Pulmonary artery endothelial cell (primary cell): ENCODE measurements at places on chromosomes 12 and 14. TPM values are rescaled to one million over a fixed set of nuclear protein-coding genes. Genes with fewer than 3 reads are reported as not detected.

Gene CCDC197
- not detected in 2 replicates for total RNA-seq

Gene PLBD2
- total RNA-seq: 18.0 and 26.7 TPM in 2 replicates

Gene MIP
- 0.07 and 0.20 TPM in 2 replicates for total RNA-seq

Gene CCDC196
- total RNA-seq: not detected in 2 replicates

- no peak for DNase-seq
Observed at GRCh38 chr12:111099186-111099585, 178.8 kb upstream of the MYL2 start.

GRCh38 chr12:3809357-3810015 lies 56.6 kb upstream of the CRACR2A start:
- DNase-seq: no peak

- no peak for DNase-seq
Observed at GRCh38 chr12:101908395-101908794, 31.0 kb downstream of the DRAM1 start.

DNA sequence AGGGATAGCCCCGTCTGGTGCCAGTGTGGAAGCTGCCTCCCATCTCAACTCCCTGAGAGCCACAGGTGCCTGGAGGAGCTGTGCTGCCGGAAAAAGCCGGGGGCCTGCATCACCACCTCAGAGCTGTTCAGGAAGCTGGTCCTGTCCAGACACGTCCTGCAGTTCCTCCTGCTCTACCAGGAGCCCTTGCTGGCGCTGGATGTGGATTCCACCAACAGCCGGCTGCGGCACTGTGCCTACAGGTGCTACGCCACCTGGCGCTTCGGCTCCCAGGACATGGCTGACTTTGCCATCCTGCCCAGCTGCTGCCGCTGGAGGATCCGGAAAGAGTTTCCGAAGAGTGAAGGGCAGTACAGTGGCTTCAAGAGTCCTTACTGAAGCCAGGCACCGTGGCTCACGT lies 25.5 kb upstream of the P2RX4 start:
- DNase-seq: no peak

DNA sequence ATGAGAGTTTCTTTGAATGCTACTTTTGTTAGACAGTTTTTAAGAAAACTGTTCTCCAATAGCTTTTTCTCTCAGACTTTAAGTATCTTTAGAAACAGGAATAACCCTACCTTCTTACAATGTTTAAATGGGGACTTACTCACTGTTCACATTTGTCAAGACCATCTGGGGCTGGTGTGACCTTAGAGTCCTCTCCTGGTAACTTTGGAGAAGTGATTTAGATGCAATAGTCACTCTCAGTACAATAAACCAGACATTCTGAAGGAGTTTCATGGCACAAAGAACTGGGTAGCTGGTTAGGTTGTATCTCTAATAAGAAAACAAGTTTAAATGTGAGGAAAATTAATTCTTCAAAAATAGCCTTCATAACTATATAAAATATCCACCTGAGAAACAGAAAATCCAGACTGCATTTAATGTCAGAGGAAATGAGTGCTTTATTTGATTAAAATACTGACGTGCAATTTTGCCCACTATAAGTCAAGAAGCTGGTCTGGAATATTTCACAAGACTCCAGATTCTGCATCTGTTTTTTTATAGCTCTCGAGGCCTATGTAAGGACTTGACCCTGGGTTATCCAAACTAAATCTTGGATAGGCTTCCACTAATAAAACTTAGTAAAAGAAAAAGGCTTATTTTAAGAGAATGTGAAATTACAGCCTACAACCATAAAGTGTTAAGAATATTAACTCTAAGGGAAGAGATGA lies 108.7 kb downstream of the PTGER2 start:
- no peak for DNase-seq

GRCh38 chr12:44869503-44869902 lies 6.6 kb downstream of the NELL2 start:
- no peak for DNase-seq

GRCh38 chr12:75976913-75977312 lies 54.7 kb downstream of the PHLDA1 start:
- DNase-seq: no peak

DNA sequence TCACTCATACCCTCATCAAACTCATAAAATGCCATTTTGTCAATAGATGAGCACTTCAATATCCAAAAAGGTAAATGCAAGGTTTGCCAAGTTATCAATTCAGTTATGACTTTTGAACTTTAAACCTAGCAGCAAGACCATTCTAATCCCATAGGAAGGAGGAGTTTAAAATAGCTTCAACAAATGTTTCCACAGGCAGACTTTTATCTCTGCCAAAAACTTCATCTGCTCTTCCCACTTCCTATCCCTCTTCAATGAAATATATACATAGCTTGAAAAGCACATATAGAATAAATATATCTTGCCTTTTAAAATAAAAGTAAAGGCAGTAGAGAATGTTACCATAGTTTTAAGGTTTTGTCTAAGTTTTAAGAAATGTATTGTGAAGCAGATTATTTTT lies 1749.1 kb upstream of the SEL1L start:
- no peak for DNase-seq

- no peak for DNase-seq
Observed at GRCh38 chr14:50257732-50258131, 26.4 kb upstream of the SOS2 start.

- DNase-seq: no peak
Observed at GRCh38 chr12:123142921-123143735, 7.8 kb downstream of the PITPNM2 start.

GRCh38 chr12:42483521-42483790 lies 106.1 kb downstream of the PRICKLE1 start:
- no peak for DNase-seq

GRCh38 chr12:119744900-119745606 lies 77.1 kb downstream of the PRKAB1 start:
- no peak for DNase-seq

DNA sequence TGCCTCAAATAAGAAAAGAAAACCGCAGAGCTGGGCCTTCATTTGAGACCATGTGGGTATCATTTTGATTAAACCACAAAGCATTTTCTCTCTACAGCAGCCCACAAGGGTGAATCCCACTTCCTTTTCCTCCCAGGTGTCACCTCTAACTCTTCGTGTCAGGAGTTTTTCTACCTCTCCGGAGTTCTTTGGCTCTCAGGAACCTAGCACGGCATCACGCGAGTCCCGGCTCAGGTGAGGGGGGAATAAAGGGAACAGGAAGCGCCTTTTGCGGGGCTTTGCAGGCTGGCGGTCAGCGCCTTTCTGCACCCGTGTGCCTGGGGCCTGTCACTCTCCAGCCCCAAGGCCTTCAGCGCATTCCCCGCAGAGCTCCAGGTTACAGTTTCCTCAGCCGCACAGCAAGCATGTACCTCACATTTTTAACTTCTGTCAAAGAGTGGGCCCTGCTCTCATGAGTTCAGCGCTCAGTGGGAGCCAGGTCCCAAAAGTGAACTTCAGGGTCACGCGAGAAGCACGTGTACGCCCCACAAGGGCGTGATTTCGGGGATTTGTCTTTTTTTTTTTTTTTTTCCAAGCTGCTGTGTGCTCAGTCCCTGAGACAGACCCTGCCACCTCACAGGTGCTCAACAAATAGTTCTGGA lies 740 bp upstream of the PRPF40B start:
- no peak for DNase-seq

DNA sequence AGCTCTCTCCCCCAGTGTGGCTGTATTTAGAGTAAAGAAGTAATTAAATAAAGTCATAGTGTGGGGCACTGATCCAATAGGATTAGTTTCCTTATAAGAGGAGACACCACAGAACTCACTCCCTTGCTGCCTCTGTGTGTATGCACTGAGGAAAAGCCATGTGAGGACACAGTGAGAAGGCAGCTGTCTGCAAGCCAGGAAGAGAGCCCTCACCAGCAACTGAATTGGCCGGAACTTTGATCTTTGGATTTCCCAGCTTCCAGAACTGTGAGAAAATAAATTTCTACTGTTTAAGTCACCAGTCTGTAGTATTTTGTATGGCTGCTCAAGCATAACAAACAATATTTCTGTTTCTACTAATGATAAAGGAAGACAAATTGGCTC lies 368.7 kb upstream of the PRICKLE1 start:
- no peak for DNase-seq

DNA sequence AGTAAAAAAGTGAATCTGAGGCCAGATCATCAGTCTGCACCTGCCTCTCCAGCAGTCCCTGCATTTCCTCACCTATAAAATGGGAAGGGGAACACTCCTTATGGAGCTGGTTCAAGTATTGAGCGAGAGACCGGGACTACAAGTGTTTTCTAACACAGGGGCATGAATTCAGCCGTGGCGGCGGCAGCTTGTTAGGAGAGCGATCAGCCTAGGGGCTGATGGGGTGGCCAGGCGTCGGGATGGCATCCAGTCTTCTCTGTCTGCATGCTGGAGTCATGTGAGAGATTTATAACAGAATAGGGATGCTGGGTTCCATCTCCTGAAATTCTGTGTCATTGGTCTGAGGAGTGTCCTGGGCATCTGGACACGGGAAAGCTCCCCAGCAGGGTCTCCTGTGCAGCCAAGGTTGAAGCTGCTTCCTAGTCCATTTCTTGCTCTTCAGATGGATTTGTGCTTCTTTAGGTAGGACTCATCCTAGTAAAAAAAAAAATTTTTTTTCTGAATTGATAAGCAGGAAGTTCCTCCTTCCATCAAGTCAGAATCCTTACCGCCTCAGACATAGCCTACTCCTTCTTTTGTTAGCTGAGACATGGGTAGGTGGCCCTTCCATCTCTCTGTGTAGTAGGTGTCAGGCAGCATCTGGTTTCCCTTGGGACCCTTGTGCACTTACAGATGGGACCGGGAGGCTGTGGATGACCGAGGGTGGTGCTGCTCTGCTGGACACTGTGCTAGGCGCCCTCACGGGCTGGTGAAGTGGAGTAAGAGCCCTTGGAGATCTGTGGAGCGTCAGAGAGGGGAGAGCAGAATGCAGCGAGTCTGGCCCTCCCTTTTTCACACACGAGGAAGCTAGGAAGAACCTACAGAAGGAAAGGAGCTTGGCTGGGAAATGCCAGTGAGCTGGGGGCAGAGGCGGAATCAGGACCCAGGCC lies 146.7 kb downstream of the TSPAN9 start:
- no peak for DNase-seq

DNA sequence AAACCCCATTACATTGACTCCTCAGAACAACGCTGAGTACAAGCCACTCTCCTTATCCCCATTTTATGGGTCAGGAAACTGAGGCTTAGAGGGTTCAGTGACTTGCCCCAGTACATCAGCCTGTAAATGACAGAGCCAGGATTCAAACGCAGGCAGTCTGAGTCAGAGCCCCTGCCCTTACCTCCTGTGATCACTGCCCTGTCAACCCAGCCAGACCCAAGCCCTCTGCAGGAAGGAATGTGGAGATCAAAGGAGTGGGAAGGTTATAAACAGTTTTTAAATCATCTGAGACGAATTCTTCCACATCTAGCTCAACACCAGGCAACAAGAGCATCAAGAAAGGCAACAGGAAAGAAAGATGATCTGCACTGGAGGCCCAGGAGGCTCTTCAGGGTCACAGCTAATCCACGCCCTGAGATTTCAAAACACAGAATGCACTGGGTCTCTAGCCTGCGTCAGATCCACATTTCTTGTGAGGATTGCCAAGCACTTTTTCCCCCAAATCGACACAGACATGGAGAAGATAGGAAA lies 38.5 kb downstream of the SPTB start:
- DNase-seq: no peak

DNA sequence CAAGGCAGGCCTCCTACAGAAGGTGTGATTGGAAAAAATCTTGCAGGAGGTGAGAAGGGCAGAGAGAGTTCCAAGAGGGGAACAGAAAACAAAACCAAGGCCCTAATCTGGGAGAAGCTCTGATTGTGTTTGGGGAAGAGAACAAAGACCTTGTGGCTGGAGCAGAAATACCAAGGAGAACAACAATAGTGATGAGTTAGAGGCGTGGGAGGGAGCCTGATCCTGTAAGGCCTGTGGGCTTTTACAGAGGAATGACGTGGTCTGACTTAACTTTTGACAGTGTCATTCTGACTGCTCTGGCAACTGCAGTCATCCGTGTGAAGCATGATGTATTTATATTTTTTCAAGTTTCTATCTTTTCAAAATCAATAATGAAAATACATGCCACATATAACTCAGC lies 200.6 kb downstream of the ANO4 start:
- no peak for DNase-seq

DNA sequence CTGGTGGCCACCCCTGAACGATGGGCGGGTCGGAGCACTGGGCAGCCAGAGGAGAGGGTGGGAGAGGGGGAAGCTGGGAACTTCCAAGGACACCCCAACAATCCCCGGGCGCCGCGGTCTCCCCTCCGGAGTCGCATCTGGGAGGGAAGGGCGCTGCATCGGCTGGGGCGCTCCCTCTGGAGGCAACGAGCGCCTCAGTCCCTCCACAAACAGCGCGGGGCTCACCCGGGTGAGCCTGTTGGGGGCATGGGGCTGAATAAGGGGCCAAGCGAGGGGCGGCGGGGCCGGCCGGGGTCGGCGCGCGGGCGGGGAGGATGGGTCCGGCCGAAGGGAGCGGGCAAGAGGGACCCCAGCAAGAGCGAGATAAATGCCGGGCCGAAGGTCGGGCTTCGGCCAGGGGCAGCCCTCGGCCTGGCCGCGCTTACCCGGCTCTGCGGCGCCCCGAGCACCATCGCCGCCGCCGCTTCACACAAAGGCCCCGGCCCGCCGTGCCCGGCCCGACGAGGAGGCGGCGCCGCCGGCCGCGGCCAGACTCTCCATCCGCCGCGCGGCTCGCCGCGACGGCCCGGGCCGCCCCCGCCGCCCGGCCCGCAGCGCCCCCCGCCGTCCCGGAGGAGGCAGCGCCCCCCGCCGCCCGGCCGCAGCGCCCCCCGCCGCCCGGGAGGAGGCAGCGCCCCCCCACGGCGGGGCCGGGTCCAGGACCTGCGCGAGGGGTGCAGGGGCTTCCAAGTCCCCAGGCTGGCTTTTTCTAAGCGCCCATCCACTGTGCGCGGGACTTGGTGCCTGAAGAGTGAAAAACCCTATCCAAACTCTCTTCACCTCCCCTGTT lies at the start of gene ZBTB39:
Gene ZBTB39 (minus strand): TSS at position 567 of the 829 bp plus-strand sequence. CDS start 1,629 bp downstream, outside the sequence.
- DNase-seq: no peak

GRCh38 chr12:26031827-26032226 lies 73.3 kb downstream of the RASSF8 start:
- no peak for DNase-seq

DNA sequence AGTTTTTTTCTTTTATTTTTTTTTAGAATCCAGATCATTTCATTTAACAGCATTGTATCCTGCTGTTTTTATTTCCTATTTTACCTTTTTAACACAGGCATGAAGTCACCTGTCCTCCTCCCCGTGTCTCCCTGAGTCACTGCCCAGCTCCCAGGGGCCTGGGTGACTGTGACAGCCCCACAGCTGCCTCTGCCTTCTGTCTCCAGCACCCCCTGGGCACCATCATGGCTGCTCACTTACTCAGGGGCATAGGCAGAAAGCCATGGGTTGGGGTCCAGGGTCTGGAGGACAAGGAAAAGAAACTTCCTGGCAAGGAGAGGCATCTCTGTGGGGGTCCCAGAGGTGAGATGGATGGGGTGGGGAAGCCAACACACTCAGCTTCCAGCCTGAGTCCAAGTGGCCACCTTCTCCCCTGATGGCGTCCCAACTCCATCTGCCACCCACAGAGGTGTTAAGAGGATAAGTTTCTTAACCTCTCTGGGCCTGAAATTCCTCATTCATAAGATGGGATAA lies 25.3 kb downstream of the TMEM63C start:
- no peak for DNase-seq

DNA sequence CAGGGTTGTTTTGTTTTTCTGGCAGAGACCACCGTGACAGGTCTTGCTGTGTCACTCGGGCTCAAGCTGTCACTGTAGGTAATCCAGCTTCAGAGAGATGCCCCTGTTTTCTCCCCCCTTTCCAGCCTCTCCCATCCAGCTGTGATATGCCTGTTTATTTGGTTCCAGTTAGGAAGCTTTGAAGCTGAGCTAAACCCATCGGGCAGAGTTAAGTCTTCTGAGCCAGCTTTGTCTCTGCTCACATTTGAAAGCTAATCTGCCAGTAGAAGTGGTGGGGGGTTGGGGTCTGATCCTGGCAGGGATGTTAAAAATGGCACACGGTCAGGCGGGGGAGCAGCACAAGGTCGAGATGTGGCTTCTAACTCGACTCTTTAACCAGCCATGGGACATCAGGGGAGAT lies 130.0 kb downstream of the TSPAN9 start:
- DNase-seq: no peak
